ENCODE measurements at places on chromosomes 1 and 21.

DNA sequence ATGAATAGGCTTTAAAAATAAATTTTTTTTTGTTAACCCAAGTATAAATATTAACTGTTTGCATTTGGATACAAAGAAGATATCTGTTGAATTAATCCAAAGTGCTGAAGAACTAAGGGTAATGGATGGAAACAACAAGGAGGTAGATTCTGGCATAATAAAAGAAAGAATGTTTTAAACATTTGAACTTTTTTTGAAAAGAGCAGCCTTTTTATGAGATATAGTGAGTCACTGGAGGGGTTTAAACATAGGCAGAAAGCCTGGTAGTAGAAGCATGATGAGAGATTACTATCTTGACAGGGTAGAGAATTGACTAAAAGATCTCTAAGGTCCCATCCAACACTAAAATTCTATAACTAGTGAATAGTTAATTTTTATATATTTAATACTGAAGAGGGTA is 2.7 kb downstream of the MIER1 start:
- no peak for DNase-seq

DNA sequence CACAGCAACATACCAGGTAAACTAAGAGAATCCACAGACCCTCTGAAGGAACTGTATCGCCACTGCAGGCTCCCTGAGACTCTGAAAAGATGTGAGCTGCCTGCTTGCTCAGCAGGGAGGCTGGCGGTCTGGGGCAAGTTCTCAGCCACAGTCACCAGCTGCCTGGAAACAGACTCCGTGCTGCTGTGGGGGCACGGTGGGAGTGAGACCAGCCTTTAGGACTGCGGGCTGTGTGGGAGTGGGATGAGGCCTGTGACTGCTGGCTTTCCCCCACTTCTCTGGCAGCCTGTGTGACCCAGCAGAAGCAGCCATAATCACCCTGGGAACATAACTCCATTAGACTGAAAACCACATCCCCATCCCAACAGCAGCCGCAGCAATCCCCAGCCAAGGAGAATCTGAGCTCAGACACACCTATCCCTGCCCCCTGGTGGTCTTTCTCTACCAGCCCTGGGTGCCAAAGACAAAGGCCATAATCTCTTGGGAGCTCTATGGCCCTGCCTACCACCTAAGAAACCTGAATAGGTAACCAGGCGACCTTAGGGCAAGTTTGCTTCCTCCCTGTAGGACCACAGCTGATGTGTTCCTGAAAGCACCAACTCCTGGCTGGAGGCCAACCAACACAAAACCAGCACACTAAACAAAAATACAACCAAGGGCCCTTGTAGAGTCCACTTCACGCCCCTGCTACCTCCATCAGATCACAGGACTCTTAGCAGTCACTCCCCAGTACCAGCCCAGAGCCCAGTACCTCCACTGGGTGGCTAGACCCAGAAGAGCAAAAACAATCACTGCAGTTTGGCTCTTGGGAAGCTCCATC is 151.5 kb downstream of the SMYD3 start:
- peak; percentile 7 for DNase-seq

- no peak for DNase-seq
Measured at GRCh38 chr1:112688781-112689193, 14.3 kb downstream of the MOV10 start.

DNA sequence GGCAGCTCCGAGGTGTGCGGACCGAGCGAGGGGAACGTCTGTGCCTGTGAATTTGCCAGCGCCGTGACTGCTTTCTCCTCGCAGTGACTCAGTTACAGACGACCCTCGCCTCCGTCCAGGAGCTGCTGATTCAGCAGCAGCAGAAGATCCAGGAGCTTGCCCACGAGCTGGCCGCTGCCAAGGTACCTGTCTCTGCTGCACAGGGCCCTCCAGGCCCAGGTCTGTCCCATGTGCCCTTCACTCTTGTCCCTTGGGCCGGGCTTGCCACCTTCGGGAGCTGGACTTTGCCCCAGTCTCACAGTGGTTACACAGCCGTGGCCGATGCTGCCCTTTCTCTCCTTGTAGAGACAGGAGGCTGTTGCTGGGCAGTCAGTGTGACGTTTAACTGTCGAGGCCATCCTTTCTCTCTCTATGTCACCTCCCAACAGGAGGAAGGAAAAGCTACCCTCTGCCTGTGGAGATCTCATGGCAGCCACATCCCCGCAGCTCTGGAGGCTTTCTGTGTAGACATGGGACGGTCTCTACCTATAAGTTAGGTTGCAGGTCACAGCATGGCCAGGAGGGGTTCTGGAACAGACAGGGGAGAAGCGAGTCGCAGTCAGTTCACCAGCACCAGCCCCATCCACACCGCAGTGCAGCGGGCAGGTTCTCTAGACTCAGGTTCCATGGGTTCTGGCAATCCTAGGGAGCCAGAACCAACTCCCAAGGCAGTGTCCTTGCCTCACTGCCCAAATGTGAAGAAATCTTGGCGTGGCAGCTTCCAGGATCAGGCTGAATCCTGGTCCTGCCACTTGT is 149.7 kb downstream of the PEX14 start:
- DNase-seq: no peak

- DNase-seq: no peak
Measured at GRCh38 chr1:43586136-43586731, 55.6 kb downstream of the PTPRF start.

- no peak for DNase-seq
Measured at GRCh38 chr1:36497207-36497606, 14.5 kb upstream of the CSF3R start.

GRCh38 chr1:104387716-104388508 is 638.2 kb downstream of the AMY1C start:
- DNase-seq: no peak

- no peak for DNase-seq
Measured at GRCh38 chr1:21264898-21265297, 25.4 kb downstream of the ECE1 start.

- DNase-seq: no peak
Measured at GRCh38 chr1:57518496-57518895, 94.6 kb upstream of the DAB1 start.

DNA sequence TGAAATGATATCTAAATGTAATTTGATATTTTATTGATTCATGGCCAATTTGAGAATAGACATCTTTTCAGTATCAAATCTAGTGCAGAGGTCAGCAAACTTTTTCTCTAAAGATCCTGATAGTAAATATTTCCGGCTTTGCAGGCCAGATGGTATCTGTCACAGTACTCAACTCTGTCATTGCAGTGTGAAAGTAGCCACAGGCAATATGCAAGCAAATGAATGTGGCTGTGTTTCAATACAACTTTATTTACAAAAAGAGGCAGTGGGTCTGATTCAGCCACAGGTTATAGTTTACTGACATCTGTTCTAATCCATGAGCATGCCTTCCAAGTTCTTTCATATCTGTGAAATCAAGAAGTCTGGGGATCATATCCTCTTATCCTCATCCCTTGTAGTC is 221.2 kb downstream of the PRDM2 start:
- no peak for DNase-seq

DNA sequence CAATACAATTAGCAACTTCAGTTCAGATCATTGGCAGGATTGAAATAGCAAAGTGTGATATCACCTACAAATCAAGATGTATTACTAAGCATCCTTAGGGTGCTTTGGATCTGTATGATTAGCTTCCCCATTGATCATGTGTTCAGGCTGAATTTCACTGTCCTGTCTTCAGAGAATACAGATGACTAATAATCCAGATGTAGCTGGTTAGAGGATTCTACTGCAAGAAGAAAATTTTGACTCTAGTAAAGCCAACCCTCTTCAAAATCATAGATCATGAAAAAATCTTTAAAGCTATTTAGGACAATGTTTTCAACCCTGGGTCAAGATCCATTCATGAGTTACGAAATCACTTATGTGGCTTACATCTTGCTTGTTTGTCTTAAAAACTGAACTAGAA is 184.4 kb downstream of the PTGER3 start:
- no peak for DNase-seq

DNA sequence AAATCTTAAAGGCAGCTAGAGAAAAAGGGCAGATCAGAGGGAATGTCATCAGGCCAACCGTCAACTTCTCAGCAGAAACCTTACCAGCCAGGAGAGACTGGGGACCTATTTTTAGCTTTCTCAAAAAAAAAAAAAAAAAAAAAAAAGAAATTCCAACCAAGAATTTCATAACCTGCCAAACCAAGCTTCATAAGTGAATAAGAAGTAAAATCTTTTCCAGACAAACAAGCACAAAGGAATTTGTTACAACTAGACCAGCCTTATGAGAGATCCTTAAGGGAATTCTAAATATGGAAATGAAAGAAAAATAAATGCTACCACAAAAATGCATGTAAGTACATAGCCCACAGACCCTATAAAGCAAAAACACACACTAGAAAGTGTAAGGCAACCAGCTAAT is 267.7 kb downstream of the AKT3 start:
- DNase-seq: no peak

DNA sequence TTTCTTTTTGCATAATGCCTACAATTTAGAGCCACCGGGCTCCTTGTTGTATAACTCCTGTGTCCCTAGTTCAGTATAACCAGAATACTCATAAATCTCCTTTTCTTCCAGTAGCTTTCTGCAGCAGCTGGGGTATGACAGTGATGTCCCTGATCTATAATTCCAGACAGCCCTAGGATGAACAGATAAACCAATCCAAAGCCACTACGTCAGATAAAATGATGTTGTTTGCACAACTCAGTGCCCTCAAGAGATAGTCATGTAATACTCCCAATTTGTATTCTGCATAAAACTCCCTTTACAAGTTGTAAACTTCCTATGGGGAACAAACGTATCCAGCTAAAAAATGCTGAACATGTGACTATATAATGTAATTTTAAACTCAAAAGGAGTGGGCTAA is 44.7 kb downstream of the ZNF326 start:
- DNase-seq: no peak

- DNase-seq: no peak
Measured at GRCh38 chr1:94093396-94093795, 27.6 kb downstream of the ABCA4 start.

- no peak for DNase-seq
Measured at GRCh38 chr1:156670359-156670758, 6.8 kb downstream of the NES start.

DNA sequence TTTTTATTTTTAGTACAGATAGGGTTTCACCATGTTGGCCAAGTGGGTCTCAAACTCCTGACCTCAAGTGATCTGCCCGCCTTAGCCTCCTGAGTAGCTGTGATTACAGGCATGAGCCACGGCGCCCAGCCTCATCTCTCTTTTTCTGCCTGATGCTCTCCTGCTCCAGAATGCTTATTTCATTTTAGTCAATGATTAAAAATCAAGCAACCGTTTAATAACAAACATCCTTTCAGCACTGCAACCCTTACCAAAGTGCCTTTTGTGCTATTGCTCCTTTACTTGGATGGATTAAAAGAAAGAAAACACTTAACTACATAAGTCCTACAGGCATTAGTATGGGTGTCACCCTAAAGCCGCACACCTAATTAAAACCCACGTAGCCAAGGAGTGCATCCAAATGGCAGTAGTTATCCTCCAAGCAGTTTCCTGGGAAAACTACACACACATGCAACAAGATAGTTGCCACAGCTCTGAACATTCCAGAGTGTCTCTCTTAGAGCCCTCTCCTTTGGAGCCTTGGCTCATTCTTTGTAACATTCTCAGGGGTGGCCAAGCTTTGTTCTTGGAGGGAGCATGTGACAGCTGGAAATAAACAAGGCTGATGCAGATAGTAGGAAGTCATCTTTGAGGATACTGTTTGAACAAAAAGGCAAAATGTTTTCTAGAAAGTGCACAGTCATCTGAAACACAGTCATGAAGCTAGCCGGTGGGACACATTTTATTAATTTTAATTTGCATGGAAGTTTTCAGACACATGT is 51.2 kb downstream of the KCNJ15 start:
- DNase-seq: no peak

- no peak for DNase-seq
Measured at GRCh38 chr1:90100566-90100965, 105.7 kb downstream of the ZNF326 start.

DNA sequence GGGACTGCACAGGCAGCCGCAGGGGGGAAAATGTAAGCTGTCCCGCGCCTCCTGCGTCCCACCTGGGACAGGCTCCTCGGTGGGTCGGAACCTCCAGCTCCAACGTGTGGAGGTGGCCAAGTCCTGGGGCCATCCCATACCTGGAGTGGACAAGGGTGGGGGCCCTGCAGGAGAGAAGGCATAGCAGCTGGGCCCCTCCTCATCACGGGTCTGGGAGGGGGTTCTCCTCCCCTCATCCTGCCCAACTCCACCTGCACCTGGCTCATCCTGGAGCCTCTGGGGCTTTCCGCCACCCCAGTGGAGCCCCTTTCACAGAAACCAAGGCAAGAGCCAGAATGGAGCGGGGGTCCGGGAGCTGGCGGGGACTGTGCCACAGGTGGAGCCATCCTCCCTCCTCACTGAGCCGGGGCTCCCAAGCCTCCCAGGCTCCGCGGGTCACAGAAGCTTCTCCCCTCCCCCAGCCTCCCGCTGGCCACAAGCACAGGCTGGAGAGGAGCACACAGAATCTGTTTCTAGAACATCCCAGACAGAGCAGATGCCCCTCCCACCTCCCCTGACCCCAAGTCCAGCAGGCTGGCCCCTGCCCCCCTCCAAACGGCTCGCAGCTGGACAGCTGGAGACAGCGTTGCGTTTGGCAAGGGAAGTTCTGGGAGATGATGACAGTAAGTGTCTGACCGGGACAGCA is 65.8 kb downstream of the MEGF6 start:
- DNase-seq: no peak

GRCh38 chr21:19998453-19998852 is 999.8 kb upstream of the NCAM2 start:
- DNase-seq: no peak

- no peak for DNase-seq
Measured at GRCh38 chr1:11484321-11484655, 5.3 kb downstream of the DISP3 start.

- DNase-seq: no peak
Measured at GRCh38 chr1:145988773-145989172, 7.6 kb downstream of the TXNIP start.

GRCh38 chr1:75542818-75543570 is 67.9 kb downstream of the SLC44A5 start:
- no peak for DNase-seq
